GM23248 (cell line): ENCODE measurements at places on chromosomes 1 and 21.
A peak's percentile ranks its signal among the peaks of the same experiment; 100 is the strongest.

DNA sequence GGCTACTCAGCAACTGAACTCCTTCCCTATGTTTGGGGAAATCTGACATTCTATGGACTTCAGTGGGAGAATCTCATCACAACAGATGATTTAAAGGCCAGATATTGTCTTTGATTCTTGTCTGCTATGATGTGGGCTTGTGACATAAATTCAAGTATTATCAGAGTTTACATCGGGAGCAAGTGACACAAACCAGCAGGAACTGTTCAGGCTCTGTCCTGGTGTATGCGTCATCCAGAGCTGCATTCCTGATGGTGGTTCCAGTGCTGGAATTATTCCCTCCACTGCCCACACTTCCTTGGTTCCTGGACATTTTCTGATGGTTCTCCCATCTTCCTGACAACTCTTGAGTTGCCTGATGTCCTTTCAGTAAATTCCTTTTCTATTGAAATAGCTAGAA is 10.8 kb upstream of the LSM10 start:
- DNase-seq = peak; percentile 67

- no peak for DNase-seq
Observed at GRCh38 chr21:44567481-44568171, 5.9 kb upstream of the KRTAP10-4 start.

GRCh38 chr1:230857822-230858221 is 10.5 kb downstream of the C1orf198 start:
- DNase-seq = peak; percentile 48

- DNase-seq = peak; percentile 49
Observed at GRCh38 chr1:67792741-67793458, 40.4 kb downstream of the GNG12 start.
